ENCODE measurements at places on chromosomes 13 and 19. TPM values are rescaled to one million over a fixed set of nuclear protein-coding genes. Genes with fewer than 3 reads are reported as not detected.

A1BG gene
- 16.8 TPM for total RNA-seq

DNA sequence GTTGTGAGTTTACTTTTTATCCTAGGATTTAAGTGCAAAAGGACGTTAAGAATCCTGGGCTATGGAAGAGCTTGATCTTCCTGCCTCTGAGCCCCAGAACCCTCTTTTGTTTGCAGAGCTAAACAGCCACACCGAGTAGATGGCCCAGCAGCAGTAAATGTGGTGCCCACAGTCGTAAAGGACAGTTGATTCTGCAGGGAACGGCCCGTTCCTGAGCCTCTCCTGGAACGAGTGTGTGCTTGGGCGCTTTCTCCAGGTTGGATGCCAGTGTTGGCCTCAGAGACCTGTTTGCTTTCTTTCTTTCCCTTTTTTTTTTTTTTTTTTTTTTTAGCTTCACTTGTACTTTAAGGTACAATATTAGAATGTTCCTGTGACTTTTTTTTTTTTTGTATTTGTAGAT, 41.7 kb downstream of the SPATA13 start:
- H3K4me1 ChIP-seq = peaks cover 12% of the 10 kb centered on the region
- H3K27me3 ChIP-seq = no peaks in the 10 kb centered on the region
- H3K36me3 ChIP-seq = no peaks in the 10 kb centered on the region
- DNase-seq = no peak
- H3K4me3 ChIP-seq = no peak overlapping the region

PABPC3 gene
- total RNA-seq = 0.72 TPM

HIF3A gene
- not detected for total RNA-seq

PCP2 gene
- 0.91 TPM for total RNA-seq

RGS9BP gene
- total RNA-seq = 0.20 TPM

DNA sequence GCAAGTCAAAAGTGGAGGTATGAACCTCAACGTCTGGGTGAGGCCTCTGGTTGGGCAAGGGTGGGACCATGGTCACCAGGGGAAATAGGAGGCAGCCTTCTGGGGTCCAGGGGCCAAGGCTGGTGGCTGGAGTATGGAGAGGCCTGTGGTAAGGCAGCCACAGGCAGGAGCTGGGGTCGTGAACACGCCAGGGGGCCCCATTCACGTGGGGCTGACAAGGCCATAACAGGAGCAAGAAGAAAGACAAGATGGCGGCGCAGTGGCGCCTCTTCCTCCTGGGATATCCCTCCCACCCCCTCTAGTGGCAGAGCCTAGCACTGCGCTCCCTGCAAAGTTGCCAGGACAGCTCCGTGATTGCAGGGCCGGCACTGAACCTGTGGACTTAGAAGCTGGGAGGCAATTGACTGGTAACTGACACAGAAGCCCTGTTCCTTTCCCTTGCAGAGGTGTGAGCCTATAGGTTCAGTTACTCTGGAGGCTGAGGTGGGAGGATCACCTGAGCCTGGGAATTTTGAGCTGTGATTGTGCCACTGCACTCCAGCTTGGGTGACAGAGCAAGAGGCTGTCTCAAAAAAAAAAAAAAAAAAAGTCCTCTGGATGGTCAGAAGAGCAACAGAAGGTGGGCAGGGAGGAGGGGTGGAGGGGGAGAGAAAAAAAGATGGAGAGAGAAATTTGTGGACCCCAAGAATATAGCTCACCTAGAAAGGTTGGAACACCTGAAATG, 19.7 kb upstream of the EDDM13 start:
- no peaks in the 10 kb centered on the region for H3K36me3 ChIP-seq
- no peaks in the 10 kb centered on the region for H3K4me1 ChIP-seq
- H3K4me3 ChIP-seq = no peak overlapping the region
- H3K27ac ChIP-seq = no peak overlapping the region
- H3K27me3 ChIP-seq = no peaks in the 10 kb centered on the region

DNA sequence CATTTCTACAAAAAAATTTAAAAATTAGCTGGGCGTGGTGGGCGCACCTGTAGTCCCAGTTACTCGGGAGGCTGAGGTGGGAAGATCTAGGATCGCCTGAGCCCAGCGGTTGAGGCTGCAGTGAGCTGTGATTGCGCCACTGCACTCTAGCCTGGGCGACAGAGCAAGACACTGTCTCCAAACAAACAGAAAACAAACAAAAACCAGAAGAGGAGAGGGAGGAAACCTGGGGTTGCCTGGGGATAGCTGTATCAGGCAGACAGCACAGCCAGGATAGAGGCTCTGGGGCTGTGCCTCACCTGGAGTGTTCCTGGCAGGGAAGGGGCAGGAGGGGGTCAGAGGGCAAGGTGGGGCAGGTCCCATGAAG, 2.6 kb upstream of the POLR2E start:
- H3K36me3 ChIP-seq = no peaks in the 10 kb centered on the region
- no peak for DNase-seq
- H3K4me1 ChIP-seq = peaks cover 62% of the 10 kb centered on the region
- H3K27me3 ChIP-seq = no peaks in the 10 kb centered on the region
- H3K27ac ChIP-seq = no peak overlapping the region

GRCh38 chr19:38642176-38642575, 5.3 kb upstream of the ACTN4 start:
- H3K4me3 ChIP-seq = no peak overlapping the region
- H3K27ac ChIP-seq = no peak overlapping the region
- no peaks in the 10 kb centered on the region for H3K27me3 ChIP-seq
- no peaks in the 10 kb centered on the region for H3K36me3 ChIP-seq
- peaks cover 1% of the 10 kb centered on the region for H3K4me1 ChIP-seq

All from CD8-positive, alpha-beta memory T cell (primary cell).